Breast epithelium (tissue), 4 donors: ENCODE measurements at places on chromosomes 1 and 21. TPM values are rescaled to one million over a fixed set of nuclear protein-coding genes. Genes with fewer than 3 reads are reported as not detected.

The AGO4 gene
- total RNA-seq = 27.4 TPM

The CRYAA gene
- not detected for total RNA-seq

DNA sequence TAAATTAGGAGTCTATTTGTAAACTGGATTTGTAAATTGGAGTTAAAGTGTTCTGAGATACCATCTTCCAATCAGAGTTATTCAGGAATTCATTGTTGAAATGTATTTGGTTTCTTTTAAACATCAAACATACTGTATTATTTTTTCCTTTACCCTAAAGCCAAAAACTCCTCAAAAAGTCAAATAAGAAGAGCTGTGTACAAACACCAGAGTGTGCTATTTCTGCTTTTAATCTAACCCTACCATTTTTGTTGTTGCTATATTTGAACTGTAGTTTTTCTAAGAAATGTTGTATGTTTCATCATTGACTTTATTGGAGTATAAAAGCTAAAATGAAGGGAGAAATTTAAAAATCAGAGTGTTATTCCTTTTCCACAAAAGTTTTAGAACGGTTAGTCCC lies 35.8 kb downstream of the SLC30A7 start:
- H3K36me3 ChIP-seq = no peaks in the 10 kb centered on the region
- H3K4me3 ChIP-seq = no peak overlapping the region
- no peaks in the 10 kb centered on the region for H3K27me3 ChIP-seq
- no peak for DNase-seq
- H3K27ac ChIP-seq = no peak overlapping the region

GRCh38 chr1:109383087-109383779 lies 14.5 kb downstream of the SORT1 start:
- DNase-seq = no peak
- H3K27ac ChIP-seq = no peak overlapping the region
- no peaks in the 10 kb centered on the region for H3K36me3 ChIP-seq
- no peaks in the 10 kb centered on the region for H3K4me1 ChIP-seq
